ENCODE measurements at places on chromosomes 1 and 21.

GRCh38 chr1:25958465-25958864, 39.4 kb downstream of the PAFAH2 start:
- DNase-seq = no peak

DNA sequence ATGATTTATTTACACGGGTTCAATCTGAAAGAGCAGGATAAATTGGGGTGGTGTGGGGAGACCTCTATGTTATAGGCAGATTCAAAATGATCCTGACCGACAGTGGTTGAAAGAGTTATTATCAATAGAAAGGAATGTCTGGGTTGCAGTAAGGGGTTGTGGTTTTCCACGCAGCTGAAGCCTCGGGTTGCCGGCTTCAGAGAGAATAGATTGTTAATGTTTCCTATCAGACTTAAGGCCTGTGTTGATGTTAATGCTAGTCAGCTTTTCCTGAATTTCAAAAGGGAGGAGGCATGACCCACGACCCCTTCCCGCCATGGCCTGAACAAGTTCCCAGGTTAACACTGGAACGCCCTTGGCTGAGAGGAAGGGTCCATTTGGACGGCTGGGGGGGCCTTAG, 2.2 kb upstream of the UBE2J2 start:
- no peak for DNase-seq

- DNase-seq = no peak
These were observed 36.8 kb downstream of the CDC7 start for GRCh38 chr1:91537281-91537986.

- peak; percentile 4 for DNase-seq
These were observed 3.5 kb upstream of the KRTAP27-1 start for GRCh38 chr21:30340714-30341573.

DNA sequence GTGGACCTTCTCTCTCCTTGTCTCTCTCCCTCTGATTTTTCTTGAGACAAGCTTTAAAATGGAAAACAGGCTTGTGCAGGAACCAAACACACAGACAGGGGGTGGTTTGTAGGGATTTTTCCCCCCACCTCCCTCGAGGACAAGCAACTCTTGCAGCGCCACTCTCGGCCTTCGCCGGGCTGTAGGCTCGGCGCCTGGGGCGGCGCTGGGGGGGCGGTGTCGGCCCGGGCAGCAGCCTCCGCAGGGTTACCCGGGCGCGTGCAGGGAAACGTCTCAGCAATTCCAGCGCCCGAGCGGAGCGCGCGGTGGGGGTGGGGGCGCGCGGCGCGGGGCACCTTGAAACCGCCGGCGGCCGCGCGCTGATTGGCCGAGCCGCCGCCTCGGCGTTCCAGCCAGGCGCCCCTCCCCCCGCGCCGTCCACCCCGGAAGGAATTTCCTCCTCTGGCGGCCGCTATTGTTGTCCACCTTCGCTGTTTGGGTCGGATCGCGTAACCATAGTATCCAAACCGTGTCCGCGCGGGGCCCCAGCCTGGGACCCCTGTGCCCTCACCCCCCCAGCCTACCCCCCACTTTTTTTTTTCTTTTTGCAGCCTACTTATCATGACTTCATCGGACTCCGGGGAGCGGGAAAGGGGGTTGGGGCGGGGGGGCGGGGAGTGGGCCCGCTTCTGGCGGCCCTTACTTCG, 59.8 kb upstream of the ACOT11 start:
- peak; percentile 77 for DNase-seq

GRCh38 chr1:42085596-42085995, 67.6 kb upstream of the GUCA2B start:
- DNase-seq = no peak

- no peak for DNase-seq
These were observed 367.6 kb downstream of the HLX start for GRCh38 chr1:221246628-221247415.

DNA sequence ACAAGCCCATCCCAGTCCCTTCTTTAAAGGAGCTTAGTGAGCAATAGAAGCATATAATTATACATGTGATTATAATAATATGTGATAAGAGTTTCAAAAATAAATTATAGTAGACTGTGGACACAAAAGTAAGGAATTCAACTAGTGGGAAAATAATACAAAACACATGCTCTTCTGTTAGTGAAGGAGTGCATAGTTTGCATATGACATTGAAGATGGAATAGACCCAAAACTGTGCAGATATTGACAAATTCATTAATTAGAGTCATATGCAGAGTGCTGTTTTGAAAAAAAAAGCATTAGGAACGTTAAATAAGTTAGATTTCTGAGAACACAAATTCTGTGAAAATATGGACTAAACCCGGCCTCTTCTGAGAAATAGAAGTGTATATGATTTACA, 278.8 kb downstream of the ASTN1 start:
- no peak for DNase-seq

DNA sequence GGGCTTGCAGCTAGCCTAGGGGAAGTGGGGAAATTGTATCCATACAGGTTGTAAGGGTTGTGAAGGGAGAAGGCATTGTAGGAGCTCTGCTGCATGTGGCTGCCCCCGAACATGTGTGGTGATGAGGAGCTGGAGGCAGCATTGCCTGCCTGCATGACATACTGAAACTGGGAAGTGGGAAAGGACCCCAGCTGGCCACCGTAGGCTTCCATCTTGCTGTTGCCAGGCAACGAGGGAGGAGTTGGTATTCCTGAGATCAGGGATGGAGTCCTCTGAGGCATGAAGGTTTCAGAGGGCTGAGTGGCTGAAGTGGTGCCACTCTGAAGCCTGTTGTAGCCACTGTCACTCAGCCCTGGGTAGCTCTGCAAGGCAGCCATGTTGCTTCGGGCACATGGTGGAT, 103.2 kb downstream of the TBX15 start:
- no peak for DNase-seq

GRCh38 chr1:41151846-41152245, 90.3 kb downstream of the SCMH1 start:
- no peak for DNase-seq

DNA sequence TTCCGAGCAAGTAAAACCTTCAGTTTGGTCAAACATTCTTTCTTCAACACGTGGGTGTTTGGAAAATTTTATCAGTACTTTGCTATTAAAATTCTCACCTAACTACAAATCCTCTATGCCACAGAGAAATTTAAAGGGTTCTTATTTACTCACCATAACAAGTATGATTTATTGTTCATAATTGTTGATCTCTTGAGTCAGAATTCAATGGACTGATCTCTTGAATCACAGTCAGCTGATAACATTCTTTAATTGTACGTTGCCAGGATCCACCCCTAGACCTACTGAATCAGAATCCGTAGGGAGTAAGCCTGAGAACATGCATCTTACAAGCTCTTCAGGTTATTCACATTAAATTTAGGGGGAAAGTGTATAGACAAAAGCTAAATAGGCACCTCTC, 51.2 kb downstream of the DIPK1A start:
- no peak for DNase-seq

DNA sequence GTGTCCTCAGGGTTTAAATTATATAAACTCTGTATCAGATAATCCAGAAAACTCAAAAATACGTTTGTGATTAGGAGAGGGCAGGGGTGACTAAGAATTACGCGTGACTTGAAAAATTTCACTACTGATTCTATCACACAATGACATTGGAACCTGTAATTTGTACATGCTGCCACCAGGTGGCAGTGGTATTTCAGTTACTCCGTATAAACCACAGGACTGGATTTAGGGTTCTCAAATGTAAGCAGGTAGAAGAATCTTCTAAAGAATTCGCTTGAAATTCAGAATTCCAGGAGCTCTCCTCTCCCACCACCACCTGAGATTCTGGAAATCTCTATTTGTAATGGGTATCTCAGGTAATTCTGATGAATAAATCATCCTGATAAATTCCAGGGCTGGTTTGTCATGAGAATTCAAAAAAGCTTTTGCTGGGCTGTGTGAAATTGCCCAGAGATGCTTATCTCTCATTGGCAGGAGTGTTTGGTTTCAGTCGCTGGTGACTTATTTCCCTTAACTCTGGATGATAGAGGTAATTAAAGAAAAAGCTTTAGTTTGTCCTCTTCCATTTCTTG, 1.7 kb upstream of the KRTAP7-1 start:
- DNase-seq = peak; percentile 28

- no peak for DNase-seq
These were observed 77.0 kb downstream of the ATF6 start for GRCh38 chr1:161843156-161843555.

DNA sequence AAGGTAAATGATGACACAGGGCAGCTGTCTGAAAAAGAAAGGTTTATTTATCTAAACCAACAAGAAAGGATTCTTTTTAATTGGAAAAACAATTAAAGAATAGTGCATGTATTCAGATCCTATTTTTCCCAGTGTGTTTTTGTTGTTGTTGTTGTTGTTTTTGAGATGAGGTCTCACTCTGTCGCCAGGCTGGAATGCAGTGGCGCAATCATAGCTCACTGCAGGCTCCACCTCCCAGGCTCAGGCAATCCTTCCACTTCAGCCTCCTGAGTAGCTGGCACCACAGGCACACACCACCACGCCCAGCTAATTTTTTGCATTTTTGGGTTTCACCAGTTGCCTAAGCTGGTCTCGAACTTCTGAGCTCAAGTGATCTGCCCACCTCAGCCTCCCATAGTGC, 22.1 kb downstream of the NEK2 start:
- DNase-seq = no peak

All from activated T-cell treated with anti-CD3 and anti-CD28 coated beads for 48 hours (primary cell).